AG08396 (cell line): ENCODE measurements at places on chromosomes 1 and 21.

- no peak for DNase-seq
Observed at GRCh38 chr21:27250366-27250765, 283.5 kb upstream of the ADAMTS5 start.

- DNase-seq = no peak
Observed at GRCh38 chr1:230618537-230618936, 23.7 kb upstream of the COG2 start.

DNA sequence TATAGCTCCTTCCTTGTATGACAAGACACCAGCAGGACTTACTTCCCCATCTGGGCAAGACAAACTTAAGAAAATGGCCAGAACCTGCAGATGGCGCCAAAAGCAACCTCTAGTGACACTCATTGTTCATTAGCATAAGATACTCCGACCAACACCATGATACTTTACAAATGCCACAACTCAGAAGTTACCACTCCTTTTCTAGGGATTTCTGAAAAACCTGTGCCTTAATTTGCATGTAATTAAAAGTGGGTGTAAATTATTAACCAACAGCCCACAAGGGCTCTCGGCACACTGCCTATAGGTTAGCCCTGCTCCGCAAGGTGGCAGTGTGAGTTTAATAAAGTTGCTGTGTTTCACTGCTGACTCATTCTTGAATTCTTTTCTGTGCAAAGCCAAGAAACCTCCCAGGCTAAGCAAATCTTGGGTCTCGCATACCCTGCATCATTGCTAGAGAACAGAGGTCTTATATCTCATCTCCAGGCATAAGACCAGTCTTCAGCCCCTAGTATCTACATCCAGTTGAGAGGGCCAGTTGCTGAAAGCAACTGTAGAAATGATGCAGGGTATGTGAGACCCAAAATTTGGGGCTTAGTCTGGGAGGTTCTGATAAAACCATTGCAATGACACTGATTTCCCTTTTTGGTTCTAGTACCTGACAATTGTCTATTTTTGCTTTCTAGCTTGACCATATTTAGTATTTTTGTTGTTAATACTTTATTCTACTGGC is 86.4 kb downstream of the FAF1 start:
- peak; percentile 4 for DNase-seq

DNA sequence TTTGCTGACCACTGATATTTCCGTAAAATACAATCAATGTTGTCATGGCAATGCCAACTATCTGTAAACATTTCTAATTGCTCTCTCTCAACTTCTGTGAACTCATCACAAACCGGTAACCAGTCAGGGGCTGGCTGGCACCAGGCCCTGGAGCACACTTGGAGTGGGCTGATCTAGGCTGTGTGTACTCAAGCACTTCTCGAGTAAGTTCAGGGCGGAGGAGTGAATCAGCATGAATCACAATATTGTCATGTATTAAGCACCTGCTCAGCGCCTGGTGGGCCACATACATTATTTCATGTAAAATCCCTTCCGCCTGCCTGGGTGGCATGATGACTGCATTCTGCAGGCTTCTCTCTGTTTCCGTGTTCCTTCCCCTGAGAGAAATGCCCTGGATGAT is 212.4 kb downstream of the FOXD2 start:
- peak; percentile 31 for DNase-seq

DNA sequence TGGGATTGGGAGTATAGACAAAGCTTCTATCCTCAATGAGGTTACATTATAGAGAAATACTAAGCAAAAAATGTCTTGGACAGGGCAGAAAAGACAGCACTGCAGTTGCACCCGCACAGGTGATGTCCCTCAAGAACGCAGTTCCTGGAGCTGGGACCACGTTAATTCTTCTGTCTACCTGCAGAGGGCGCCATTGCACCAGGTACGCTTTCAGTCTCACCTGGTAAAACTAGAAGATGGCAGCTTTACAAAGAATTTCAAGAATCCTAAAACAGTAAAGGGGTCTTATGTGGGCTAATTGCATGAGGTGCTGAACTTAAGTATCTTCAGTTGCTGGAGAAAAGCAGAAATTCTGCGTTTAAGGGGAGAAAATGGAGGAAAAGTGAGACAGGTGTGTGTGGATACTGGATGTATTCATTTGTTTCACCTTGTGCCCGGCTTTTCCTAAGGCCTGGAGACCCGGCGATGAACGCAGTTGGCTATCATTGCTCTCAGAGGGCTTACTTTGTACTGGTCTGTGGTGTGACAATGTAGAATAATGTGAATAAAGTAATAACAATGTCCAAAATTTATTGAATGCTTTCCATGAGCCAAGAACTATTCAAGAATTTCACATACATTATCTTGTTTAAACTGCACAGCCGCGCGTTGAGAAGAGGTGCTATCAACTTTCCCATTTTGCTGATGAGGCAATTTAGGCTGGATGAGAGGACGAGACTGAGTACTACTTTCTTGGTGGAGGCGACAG is 276.3 kb upstream of the GREM2 start:
- DNase-seq = no peak

- DNase-seq = no peak
Observed at GRCh38 chr1:155178441-155179111, 4.9 kb downstream of the TRIM46 start.

- no peak for DNase-seq
Observed at GRCh38 chr1:44644806-44645205, 29.5 kb downstream of the TMEM53 start.

GRCh38 chr1:35524106-35524505 is 33.1 kb downstream of the KIAA0319L start:
- no peak for DNase-seq

GRCh38 chr21:26138615-26139257 is 31.8 kb downstream of the APP start:
- DNase-seq = no peak

- DNase-seq = no peak
Observed at GRCh38 chr1:43344267-43344850, 6.7 kb downstream of the MPL start.

GRCh38 chr1:228958741-228959140 is 223.5 kb downstream of the RHOU start:
- no peak for DNase-seq

DNA sequence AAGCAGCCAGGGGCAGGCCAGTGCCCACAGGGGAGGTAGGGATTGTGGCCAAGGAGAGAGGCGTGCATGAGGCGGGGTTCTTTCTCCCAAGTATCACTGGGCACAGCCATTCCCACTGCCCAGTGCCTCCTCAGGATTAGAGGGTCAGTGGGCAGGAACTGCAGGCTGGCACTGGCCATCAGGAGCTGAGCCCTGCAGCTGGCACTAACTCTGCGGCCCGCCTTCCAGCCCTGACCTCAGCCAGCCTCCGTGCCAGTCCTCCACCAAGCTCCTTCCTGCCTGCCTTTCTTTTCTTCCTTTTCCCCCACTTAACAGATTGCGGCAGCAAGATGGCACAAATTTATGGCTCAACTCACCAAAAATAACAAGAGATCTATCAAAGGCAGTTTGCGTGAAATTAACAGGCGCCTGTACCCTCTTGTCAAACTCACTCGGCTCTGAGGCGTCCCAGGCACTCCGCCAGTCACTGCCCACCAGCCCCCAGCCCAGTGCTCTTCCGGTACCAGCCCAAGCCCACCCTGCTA is 11.1 kb downstream of the ADGRB2 start:
- DNase-seq = no peak

- DNase-seq = peak; percentile 33
Observed at GRCh38 chr1:168582688-168583336, 6.4 kb downstream of the XCL1 start.

DNA sequence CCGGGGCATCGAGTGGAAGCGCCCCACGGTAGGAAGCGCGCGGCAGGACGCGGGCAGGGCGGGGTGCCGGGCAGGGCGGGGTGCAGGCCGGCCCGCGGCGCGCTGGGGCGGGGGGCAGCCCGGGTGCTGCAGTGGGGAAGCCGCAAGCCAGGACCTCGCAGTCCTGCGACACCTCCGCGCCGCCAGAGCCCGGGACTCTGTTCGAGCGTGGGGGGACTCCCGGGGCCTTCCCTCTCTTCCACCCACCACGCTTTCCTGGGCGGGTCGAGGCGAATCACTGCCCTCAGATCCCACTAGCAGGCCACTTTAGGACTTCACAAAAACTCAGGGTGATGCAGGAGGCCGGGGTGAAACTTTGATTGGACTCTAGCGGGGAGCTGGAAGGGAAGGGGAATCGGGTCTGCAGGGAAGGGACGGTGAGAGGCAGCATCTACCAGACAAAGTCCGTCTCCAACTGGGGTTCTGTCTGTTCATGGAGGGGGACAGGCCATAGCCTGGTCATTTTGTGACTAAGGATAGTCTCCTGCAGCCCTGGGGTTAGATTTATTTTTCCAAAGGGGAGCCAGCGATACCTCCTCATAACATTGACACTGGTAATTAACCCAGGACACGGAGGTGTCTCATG is 623 bp downstream of the CAPN2 start:
- DNase-seq = no peak

GRCh38 chr1:212241501-212241900 is 43.7 kb upstream of the PPP2R5A start:
- no peak for DNase-seq

DNA sequence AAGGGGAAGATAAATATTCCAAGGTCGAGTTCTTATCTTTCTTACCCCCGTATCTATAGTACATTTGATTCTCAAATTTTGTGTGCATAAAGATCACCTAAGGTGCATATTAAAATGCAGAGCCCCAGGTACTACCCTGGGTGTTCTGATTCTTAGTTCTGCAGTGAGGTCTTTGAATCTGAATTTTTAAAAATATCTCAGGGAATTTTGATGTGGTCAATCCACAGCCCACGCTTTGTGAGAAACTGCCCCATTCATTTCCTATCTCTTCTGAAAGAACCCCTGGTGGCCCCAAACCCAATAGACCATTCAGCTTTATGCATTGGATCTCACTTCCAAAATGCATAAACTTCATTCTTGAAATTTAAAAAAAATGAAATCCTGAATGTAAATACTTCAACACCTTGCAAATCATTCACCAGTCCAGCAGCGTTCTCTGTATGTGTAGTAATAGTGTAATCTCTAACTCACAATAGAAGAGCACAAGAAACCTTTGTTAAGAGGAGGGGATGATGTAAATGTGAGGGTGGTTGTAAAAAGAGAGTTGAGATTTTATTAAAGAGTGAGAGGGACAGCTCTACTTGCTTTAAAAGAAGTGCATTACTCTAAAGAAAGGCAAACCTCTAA is 108.8 kb upstream of the ZP4 start:
- no peak for DNase-seq

GRCh38 chr1:197222780-197223179 is 45.3 kb upstream of the CRB1 start:
- DNase-seq = no peak

DNA sequence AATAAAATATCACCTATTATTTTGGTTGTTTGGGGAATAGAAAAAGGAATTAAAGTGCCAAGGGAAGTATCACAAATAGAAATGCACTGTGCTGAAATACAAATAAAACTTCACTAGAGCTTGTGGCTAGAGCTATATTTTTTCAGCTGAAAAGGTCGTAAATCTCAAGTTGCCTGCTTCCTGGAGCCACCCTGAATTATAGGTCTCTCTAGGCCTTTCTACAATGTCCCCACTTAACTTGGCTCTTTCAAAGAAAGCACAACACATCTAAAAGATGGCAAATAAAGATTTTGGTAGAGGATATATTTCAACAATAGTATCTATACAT is 5.0 kb upstream of the RNF2 start:
- no peak for DNase-seq

DNA sequence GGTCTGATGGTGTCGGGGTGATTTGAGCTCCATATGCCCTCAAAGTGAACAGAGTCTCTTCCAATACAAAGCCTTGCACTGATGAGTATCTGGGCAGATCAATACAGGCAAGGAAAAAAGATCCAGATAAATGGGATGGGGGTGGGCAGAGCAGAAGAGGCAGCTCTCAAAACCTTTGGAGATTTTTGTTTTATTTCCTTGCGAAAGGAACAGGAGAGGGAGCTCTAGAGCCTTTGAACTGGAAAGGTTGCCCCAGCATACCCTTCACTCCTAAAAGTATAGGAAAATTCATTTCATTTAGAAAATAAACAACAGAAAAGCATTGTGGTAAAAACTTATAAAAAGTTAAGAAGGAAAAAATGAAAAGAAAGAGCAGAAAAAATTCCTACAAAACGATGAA is 31.4 kb upstream of the OLIG2 start:
- peak; percentile 29 for DNase-seq

DNA sequence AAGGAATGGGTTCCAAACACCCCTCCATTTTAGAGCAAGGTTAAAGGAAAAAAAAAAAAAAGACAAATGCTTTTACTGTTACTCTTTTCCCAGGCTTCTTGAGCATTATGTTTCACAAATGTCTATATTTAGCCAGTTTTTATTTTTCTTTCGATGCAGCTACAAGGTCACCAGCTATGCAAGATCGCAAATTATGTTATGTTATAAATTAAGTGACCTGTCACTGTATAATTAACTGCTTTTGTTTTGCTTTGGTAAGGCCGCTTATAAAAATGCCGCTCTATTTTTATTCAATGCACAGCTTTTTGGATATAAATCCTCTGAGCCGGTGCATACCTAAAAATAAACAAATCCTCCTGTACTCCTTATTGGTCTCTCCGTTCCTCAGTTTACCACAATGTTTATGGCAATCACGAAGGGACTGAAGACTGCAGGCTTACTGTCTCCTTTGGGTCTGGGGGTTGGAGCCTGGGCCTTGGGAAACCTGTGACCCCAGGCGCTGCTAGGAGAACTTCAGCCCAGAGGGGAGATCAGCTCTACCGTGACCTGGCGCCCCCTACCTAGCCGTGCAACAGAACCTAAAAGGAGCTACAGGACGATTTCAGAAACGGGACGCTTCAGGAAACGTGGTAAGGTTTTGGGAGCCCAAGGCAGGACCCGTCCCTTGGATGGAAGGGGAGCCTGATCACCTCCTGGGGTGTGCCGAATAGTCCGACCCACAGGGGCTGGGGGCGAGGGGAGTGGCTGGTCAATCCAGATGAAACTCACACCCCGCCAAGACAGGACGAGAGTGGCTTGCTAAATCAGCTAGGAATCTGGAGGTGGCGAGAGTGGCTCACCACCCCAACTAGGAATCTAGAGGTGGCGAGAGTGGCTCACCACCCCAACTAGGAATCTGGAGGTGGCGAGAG is 101.2 kb upstream of the CD55 start:
- DNase-seq = no peak

DNA sequence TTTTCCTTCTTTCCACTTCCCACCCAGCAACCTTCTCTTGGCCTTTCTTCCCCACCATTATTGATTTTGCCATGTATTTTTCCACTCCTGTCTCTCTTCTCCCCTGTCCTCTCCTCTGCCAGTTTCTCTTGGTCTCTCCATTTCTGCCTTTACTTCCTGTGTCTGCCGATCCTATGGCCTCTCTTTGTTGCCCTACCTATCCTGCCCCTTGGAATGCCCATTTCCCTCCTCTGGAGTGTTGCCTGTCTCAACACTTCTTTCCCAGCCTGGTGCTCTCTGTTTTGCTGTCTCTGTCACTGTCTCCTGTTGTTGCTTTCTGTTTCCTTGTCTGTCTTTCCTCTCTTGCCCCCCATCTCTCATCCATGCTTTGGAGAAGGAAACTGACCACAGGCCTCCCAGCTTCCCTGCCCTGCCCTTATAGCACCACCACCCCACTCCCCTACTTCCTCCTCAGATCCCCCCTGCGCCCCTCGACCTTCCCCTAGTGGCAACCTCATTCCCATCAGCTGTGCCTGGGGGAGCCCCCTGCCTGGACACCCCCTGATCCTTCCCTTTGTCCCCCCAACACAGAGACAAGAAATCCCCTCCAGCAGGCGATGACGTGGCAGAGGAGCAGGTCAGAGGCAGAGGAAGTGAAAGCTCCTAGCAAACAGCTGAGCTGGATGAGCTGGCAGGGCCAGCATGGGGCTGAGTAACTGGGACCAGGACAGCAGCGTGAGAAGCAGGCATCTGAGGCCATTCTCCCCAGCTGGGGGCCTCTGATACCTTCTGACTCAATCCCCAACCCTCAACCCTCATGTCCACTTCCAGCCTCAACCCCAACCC is 6.6 kb upstream of the ETV3L start:
- peak; percentile 88 for DNase-seq
